Suppressor macrophage (primary cell): ENCODE measurements at places on chromosomes 3 and 15.

GRCh38 chr3:72169561-72170472 is 384.9 kb upstream of the PROK2 start:
- DNase-seq = no peak

- no peak for DNase-seq
Measured at GRCh38 chr3:183018421-183019192, 38.3 kb upstream of the DCUN1D1 start.

- no peak for DNase-seq
Measured at GRCh38 chr15:35197306-35197705, 112.2 kb upstream of the NANOGP8 start.

- no peak for DNase-seq
Measured at GRCh38 chr15:71440489-71441110, 325.3 kb downstream of the THSD4 start.

- DNase-seq = peak; percentile 90
Measured at GRCh38 chr3:159929171-159930141, 59.2 kb upstream of the IL12A start.

GRCh38 chr3:100775669-100776068 is 66.4 kb downstream of the TFG start:
- no peak for DNase-seq

- DNase-seq = no peak
Measured at GRCh38 chr3:31412832-31413231, 119.9 kb upstream of the STT3B start.

DNA sequence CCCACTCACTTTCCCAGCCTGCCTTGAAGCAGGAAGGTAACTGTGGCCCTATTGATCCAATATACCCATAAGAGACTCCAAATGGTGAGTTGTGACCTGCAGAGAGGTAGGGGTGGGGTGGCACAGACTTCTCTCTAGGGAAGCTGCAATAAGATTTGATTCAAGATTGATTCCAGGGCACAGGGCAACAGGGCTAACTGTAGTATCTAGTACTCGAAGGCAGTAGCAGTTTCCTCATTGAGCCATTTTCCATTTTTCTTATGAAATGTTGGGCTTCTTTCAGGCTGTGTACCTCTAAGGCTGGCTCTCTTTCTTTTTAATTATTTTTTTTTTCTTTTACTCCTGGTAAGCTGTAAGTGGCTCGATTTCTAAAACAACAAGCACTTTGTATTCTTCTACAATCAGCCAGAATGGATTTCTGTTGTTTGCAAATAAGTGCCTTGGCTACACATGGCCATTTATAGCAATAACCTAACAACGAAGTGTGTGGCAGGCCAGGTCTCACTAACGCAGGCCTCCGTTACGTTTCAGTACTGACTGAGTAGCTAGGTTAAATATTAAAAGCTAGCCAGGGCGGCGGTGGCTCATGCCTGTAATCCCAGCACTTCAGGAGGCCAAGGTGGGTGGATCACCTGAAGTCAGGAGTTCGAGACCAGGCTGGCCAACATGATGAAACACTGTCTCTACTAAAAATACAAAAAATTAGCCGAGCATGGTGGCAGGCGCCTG is 19.3 kb downstream of the CCDC12 start:
- peak; percentile 40 for DNase-seq

DNA sequence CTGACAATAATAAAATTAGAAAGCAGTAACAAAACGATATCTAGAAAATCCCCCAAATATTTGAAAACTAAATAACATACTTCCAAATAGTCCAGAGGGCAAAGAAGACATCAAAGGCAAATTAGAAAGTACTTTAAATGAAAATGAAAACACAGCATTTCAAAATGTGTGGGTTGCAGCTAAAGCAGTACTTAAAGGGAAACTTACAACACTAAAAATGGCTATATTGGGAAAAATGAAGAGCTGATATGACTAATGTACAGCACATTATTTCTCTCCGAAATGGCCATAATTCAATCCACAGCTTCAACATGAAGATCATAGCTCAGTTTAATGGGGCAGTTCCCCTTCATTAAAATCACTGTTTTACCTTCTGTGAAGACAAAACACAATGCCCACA is 71.9 kb downstream of the FBXL22 start:
- peak; percentile 54 for DNase-seq

DNA sequence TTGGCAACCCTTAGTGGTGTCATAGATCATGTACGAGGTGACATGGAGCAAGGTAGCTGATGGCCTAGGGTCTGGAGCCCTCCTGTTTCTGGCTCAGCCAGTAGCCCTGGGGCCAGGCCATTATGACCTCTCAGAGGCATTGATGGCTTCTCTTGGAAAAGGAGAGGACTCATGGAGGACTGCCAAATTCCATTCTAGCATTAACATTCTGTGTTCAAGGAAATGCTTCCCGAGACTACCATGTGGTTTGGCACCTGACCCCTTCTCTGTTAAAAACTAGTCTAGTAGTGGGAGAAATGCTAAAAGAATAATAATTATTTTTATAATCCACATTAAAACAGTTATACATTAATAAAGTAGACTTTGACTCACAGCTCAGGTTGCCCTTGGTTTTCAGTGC is 40.2 kb upstream of the ADAMTSL3 start:
- no peak for DNase-seq
